ENCODE measurements at places on chromosomes 7 and 10.

DNA sequence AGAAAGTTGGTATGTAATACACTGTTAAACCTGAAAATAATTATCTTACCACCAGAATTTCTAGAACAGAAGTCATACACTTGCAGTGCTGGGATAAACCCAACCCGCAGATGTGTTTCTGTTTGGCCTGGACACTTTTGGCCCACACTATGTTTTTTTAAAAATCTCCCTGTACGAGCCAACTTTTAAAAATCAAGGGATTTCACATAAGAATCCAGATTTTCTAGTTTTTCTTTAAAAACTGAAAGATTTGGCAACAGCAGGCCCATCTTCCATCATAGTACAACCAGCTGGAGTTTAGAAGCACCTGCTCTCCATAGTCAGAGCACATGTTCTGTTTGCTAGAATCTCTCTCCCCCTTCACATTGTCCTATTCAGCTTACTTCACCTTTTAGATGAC lies 74.0 kb downstream of the TLL2 start:
- DNase-seq: no peak

DNA sequence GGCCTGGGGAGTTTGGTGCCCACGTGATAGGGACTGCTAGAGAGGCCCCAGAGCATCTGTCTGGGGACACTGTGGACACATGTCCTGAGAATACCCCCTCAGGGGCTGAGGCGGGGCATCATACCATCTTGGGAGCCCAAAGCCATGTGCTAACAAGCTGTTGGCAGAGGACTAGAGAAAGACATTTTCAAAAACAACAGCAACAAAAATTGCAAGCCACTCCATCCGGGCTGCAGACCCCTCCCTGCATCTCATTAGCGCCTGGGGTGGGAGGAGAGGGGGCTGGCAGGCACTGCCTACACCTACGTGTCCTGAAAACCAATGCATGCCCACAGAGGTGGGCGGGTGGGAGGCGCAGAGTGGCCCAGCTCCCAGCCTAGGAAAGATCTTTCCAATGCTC lies 507.4 kb upstream of the PODXL start:
- no peak for DNase-seq

- no peak for DNase-seq
These were observed 22.3 kb upstream of the SFMBT2 start for GRCh38 chr10:7432884-7433726.

DNA sequence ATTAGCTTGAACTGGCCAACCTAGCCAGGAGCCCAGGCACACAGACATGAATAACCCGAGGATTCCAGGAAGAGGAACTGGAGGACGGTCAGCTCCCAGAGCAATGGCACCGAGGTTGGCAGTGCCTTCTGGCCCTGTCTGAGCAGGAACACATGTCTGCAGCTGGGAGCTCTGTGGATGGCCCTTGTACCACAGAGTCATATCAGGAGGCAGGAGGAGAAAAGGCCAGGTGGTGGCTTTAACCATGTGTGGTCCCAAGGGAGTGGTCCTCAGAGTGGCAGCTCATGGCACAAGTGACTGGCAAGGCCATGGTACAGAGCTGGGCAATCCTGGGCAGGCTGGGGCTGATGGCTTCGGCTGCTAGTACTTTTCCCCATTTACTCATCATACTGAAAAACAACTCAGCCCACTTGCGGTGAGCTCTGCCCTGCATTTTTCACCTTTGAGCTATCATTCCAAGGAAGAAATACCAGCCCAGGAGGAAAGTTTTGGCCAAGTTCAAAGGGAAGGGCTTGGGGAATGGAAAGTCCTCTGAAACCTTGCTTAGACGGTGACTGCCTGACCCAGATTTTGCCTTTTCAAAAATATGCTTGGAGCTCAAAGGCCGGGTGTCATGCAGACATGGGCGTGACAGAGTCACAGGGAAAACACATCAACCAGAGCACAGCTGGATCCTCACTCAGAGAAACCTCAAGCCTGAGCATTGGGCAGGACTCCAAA lies 25.7 kb upstream of the LOXL4 start:
- no peak for DNase-seq

- DNase-seq: no peak
These were observed 15.8 kb downstream of the CALD1 start for GRCh38 chr7:134795231-134795630.

DNA sequence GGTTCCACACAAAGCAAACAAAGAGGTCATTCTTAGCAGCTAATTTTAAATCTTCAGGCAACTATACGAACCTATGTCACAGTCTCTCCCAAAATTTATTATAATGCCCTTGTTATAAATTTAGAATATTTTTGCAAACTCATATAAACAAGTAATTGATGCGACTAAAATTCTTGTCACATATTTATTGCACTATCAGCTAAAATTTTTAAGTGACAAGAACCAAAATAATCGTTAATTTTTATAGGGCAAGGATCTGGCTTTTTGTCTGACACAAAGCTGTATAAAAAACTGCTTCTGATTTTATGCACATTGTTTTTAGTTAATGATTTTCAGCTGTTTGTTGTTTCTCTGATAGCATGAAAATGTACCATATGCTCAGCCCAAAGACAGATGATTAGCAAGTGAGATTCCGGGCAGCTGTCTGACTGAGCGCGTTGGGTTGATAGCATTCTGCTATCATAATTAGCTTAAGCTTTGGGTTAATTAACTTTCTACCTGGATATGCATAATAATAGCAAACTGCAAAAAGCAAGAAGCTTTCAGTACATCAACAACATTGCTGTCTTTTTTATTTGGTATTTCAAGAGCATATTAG lies 136.0 kb downstream of the MGMT start:
- no peak for DNase-seq

DNA sequence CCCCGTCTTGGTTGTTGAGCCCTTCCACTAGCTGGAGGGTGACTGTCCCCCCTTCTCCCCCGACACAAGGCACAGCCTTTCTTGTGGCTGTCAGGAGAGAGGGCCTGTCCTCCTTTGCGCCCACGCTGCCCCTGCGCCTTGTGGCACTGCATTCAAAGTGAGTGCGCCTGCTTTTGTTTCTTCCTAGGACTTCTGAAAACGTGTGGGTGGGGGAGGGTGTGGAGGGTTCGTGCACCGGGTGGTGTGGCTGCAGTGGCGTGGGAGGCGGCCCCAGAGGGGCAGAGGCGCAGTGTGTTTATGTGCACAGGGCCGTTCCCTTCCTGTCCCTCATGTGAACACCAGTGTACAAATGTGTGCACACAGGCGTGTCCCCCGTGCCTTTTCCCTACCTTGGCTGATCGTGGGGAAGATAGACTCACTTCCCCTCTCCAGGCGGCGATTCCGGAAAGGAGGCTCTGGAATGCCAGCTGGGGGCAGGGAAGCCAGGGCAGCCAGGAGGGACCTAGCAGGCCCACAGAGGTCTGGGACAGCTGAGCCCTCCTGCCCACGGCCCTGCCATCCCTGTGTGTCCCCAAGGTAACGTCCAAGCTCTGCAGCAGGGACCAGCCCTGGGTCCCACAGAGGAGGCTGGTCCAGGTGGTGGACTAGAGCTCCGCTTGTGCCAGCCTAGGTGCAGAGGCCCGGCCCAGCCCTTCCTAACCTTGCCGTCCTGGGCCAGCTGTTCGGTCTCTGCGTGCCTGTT lies 88.8 kb downstream of the LHPP start:
- DNase-seq: no peak

DNA sequence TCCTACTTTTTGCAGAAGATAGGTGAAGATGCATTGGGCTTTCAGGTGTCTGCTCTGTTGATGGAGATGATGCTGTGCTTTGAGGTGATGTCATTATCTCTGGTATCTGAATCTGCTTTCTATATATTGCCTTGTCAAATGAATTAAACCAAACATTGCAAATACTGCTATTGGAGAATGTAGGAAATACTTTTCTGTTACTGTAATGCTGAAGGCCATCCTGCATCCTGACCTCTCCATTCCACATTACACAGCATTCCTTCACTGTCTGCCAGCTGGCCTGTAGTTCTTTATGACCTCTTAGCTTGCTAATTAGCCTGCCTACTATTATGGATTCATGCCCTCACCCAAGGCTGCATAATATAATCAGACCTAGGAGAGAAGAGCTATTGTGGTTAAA lies 73.2 kb downstream of the VCL start:
- no peak for DNase-seq

DNA sequence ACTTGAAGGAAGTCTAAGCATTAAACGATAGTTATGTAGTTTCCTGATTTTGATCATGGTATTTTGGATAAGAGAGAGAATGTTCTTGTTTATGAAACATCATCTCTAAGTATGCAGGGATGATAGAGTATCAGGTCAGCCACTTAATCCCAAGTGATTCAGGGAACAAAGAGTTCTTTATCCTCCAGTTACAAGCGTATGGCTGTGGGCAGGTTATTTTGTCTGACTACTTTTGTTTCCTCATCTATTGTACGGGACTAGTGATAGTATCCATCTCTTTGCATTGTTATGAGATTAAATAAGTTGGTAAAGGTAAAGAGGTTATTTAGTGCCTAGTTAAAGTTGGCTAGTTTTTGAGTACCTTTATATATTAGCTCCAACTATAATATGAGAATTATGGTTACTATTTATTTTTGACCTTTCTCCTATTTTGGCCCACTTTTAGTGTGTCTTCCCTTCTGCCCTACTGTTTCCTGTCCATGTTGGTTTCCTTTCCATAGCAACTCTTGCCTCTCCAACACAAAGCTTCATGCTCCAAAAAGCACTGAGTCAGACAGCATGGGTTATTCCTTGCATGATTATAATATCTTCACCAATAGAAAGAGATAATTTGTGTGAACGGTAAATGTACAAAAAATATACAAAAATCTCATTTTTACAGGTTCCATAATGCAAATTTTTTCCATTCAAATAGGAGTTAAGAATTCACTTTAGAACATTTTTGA lies 65.4 kb downstream of the SP8 start:
- DNase-seq: no peak

GRCh38 chr7:21526007-21526406 lies 16.8 kb upstream of the DNAH11 start:
- no peak for DNase-seq

GRCh38 chr10:93771354-93771753 lies 13.6 kb downstream of the LGI1 start:
- DNase-seq: no peak

GRCh38 chr7:8490391-8491045 lies 57.1 kb downstream of the NXPH1 start:
- DNase-seq: no peak

DNA sequence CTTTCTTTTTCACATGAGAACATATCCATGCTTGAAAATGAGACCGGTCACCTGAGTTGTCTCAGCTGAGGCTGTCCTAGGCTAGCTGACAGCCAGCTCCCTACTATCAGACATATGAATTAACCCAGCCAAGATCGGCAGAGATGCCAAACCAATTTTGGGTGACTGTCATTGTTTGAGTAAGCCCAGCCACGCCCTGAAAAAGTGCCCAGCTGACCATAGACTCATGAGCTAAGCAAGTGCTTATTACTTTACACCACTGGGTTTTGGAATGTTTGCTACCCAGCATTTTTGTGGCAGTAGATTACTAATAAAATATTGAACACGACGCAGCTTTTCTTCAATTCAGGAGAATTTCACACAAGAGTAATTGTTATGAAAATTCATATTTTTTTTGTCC lies 265.2 kb upstream of the LYZL1 start:
- DNase-seq: no peak

DNA sequence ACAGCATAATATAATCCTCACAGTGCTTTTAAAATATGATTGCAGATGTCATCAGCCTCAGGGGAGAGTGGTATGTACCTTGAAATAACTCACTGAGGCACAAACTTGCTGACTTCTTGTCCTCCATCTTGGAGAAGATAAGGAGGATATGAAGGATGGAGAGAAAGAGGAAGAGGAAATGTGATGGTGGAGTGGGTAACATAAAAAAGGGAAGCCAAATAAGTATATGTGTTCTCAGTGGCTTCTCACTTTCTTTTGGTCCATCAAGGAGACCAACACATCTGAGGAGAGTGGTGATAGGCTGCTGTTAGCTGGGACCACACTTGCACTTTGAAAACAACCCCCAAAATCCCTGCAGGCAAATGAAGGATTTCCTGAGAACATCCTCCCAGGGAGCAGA lies 21.6 kb upstream of the ZNF37A start:
- no peak for DNase-seq

GRCh38 chr10:57898231-57898630 lies 369.5 kb downstream of the IPMK start:
- no peak for DNase-seq

GRCh38 chr10:129742742-129743550 lies 221.1 kb downstream of the EBF3 start:
- no peak for DNase-seq

GRCh38 chr10:99369126-99369525 lies 40.0 kb downstream of the CNNM1 start:
- DNase-seq: no peak

GRCh38 chr7:32093415-32094408 lies 23.5 kb upstream of the PDE1C start:
- no peak for DNase-seq

DNA sequence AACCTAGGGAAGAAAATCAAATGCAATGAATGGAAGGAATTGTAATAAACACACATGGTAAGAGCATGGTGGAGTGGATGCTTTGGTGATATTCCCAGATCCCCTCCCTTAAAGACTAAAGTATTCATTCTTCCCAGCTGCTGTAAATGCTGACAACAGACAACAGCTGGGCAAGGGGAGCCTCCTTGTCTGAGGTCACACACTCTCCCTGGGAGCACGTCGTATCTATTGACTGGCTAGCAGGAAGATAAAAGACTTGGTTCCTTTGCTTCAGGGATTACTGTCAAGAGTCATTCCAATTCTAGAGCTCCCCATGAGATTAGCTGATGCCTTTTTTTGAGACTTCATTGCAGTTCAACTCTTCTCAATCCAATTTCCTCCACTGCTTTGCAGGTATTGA lies 443.5 kb upstream of the ETV1 start:
- no peak for DNase-seq

DNA sequence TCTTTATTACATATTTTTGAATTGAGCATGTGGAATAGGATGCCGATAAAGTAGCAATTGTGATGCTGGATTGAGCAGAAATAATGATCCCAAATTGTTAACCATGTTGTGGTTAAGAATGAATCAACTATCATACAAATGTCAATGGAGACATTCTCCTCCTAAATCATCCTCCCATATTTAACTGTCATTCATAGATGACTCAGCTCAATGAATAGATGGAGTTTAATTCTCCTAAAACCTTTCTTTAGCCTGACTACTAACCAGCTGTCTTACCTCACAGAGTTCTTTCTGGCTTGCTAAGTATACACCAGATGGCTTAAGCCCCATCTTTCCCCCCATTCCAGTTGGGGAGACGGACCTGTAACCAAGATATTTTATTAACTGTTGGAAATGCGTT lies 23.4 kb upstream of the NPS start:
- no peak for DNase-seq

GRCh38 chr10:110422548-110422947 lies 75.2 kb upstream of the DUSP5 start:
- no peak for DNase-seq

GRCh38 chr7:1609023-1609422 lies 39.2 kb upstream of the PSMG3 start:
- DNase-seq: no peak

GRCh38 chr10:5305374-5305773 lies 59.4 kb upstream of the UCN3 start:
- no peak for DNase-seq

Measured in HuH-7 (cell line).